Activated CD8-positive, alpha-beta memory T cell treated with anti-CD3 and anti-CD28 coated beads, Interleukin-2, amount 10 ng/mL, durations not matched to agents 7 days and 5 days (primary cell): ENCODE measurements at places on chromosomes 12 and 14. TPM values are rescaled to one million over a fixed set of nuclear protein-coding genes. Genes with fewer than 3 reads are reported as not detected.

DNA sequence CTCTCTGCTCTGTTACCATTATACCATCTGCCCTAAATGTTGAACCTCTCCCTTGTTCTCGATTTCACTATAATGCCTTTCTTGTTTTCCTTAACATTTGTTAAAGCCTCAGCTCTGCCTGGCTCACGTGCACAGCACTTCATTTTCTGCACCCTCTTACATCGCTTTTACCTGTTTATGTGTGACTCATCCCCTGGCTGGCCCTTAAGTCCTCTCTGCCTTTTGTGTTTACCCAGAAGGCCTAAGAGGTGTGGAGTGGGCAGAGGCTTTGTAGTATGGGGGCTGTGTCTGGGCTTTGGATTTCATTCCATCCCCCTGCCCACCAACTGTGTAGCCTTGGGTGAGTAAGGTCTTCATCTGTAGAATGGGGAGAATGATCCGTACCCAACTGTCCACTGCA, 36.5 kb downstream of the UBE3B start:
- DNase-seq = no peak

DNA sequence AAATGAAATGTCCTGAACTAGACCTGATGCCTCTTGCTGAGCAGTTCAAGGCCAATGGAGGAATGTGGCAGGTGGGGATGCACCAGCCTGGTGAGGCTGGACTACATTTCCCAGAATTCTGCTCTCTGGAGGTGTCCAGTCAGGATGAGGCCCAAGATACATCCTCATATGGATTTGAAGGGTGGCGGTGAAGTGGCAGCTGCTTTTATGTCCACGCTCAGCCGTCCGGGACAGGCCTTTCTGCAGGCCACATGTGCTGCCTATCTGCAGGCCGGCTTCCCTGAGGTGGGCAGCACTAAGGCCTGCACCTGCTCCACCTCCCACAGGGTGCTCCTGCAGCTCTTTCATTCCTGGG, 230.2 kb downstream of the BCL11B start:
- DNase-seq = no peak

GRCh38 chr12:3730111-3730510, 22.8 kb downstream of the CRACR2A start:
- no peak for DNase-seq

GRCh38 chr14:22419620-22420019, 169.4 kb downstream of the DAD1 start:
- no peak for DNase-seq

DNA sequence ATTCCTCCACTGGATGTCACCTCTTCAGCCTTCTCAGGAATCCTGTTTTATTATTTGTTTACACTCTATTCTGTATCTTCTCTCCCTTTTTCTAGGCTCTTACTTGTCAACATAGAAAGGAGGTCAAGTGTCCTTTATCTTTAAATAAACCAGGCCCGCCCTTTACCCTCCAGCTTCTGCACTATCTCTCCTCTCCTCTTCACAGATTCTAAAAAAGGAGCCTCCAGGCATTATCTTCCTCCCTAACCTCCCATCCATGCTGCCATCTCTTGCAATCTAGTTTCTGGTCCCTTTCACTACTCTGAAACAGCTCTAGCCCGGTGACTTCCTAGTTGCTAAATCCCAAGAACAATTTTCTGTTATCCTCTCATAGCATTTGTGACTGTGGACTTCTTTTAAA, 24.1 kb upstream of the ARID2 start:
- no peak for DNase-seq

GRCh38 chr12:79938843-79939242, 3.9 kb upstream of the PPP1R12A start:
- no peak for DNase-seq

DNA sequence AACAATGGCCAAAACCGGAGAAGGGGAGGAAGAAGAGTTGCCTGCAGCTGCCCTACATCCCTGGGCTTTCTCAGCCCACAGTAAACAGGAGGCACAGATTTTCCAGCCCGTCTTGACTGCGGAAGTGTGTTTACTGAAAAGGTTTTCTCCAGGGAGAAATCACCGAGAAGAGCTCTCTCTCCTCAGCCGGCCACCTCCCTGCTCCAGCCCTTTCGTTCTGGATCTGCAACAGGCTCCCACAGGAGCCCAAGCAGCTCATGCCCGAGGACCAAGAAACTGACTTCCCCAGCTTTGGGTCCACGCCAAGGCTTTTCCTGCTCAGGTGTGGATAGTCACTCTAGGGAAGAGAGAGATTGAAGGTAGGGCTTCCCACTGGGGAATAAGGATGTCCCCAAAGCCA, 61.7 kb downstream of the BCL11B start:
- DNase-seq = no peak

Gene TCL1B
- not detected for total RNA-seq
